Immature natural killer cell (primary cell): ENCODE measurements at places on chromosomes 16 and 17. TPM values are rescaled to one million over a fixed set of nuclear protein-coding genes. Genes with fewer than 3 reads are reported as not detected.

The TVP23A gene
- polyA plus RNA-seq, result 0.46 TPM

The NEK8 gene
- 1.7 TPM for polyA plus RNA-seq

The WSCD1 gene
- polyA plus RNA-seq, result 0.11 TPM

DNA sequence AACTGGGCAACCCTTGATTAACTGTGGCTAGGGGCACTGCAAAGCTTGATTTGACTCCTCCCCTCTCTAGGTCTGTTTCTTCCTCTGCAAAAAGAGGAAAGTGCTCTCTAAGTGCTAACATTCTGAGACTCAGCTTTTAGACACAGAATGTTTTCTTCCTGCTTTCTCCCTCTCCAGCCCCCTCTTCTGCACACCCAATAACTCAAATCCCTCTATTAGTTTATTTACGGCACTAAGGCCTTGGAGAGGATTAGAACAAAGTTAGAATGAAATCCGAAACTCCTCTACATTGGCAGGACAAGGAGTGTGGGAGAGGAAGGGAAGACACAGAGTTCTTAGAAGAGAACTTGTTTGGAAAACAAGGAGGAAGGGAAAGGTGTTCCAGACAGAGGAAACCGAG, 3.3 kb upstream of the SBK1 start:
- H3K4me3 ChIP-seq, result peak overlapping the region; percentile 65
- H3K36me3 ChIP-seq, result no peaks in the 10 kb centered on the region
- DNase-seq, result no peak
- H3K27me3 ChIP-seq, result peaks cover 8% of the 10 kb centered on the region

DNA sequence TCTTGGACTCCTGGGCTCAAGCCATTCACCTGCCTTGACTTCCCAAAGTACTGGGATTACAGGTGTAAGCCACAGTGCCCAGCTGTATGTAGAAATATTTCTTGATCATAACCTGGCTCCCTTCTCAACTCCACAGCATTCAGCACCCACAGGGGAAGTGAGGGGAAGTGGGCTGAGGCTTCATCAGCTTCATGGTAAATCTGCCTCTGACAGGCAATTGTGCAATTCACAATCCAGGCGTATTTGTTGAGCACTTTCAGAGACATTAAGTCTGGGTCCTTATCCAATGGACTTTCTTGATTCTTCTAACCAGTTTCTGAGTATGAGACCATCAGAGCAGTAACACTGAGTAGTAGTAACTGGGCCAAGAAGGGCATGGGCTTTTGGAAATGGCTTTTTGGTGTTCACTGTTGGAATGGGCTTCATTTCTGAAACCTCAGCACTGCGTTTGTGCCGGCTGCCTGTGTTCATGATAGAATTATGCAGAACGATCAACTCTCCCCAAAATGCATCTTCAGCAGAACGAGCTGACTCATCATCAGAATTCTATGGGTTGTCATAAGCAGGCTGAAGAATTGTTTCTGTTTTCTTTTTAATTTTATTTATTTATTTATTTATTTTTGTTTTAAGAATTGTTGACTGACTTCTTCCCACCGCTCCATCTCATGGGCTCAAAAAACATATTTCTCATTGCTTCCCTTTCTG, 28.9 kb downstream of the FAM20A start:
- no peak for DNase-seq
- no peak overlapping the region for H3K27ac ChIP-seq
- no peaks in the 10 kb centered on the region for H3K36me3 ChIP-seq
- H3K4me1 ChIP-seq, result no peaks in the 10 kb centered on the region
- H3K27me3 ChIP-seq, result peaks cover 3% of the 10 kb centered on the region

DNA sequence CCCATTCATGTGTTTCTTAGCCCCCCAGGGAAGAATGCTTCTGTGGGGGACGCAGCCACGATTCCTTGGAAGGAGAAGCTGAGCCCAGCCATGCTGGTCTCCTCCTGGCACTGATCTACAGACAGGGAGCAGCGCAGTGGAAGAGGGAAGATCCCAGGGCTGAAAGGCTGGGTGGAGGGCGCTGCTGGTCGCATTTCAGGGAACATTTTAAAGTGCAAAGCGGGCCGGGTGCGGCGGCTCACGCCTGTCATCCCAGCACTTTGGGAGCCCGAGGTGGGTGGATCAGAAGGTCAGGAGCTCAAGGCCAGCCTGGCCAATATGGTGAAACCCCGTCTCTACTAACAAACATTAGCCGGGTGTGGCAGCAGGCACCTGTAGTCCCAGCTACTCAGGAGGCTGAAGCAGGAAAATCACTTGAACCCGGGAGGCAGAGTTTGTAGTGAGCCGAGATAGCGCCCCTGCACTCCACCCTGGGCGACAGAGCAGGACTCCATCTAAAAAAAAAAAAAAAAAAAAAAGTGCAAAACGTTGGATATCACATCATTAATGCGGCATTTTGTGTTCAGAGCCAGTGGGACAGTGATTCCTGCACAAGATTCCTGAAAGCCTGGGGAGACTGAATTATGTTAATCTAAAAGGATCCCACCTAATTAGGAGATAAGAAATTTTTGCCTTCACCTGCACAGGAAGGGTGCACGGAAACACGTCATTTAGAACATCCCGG, 558 bp upstream of the CHMP6 start:
- H3K27ac ChIP-seq, result peak overlapping the region; percentile 81
- H3K27me3 ChIP-seq, result peaks cover 27% of the 10 kb centered on the region
- H3K36me3 ChIP-seq, result no peaks in the 10 kb centered on the region
- no peak for DNase-seq
- peak overlapping the region; percentile 87 for H3K4me3 ChIP-seq
